ENCODE measurements at places on chromosomes 6 and 20. TPM values are rescaled to one million over a fixed set of nuclear protein-coding genes. Genes with fewer than 3 reads are reported as not detected.

DNA sequence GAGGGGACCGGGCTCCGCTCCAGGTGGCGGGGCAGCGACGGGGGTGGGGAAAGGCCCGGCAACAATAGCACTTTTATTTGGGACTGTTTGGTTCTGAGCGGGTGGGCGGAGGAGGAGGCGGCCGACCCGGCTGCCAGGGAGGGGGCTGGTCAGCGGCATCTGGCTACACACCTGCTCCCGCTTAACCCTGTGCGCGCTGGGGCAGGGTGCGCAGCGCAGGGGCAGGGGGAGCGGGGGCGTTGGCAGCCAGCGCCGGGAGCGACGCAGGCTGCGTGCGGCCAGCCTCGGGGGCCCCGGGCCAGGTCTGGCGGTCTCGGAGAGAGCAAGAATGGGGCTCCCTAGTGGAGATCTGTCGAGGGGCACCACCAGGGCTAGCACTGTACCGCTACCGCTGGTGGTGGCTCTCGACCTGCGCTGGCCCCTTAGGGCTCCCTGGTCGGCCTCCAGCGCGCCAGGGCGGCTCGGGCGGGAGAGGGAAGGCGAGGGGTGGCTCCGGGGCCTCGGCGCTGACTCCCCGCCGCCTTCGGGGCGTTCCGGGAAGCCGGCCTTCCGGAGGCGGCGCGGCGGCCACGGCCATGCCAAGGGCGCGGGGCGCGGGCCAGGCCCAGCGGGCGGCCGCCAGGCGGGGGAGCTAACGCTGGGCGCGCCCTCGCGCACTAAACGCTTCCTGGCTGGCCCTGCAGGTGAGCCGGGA is 92.4 kb downstream of the NCR2 start:
- no peaks in the 10 kb centered on the region for H3K36me3 ChIP-seq
- H3K27me3 ChIP-seq: peaks cover 40% of the 10 kb centered on the region
- no peak overlapping the region for H3K27ac ChIP-seq
- peaks cover 2% of the 10 kb centered on the region for H3K4me1 ChIP-seq
- DNase-seq: no peak
- no peak overlapping the region for H3K4me3 ChIP-seq

GRCh38 chr6:100228437-100228833 is 234.4 kb upstream of the MCHR2 start:
- H3K27ac ChIP-seq: peak overlapping the region; percentile 80
- H3K4me3 ChIP-seq: peak overlapping the region; percentile 73
- peaks cover 2% of the 10 kb centered on the region for H3K36me3 ChIP-seq
- DNase-seq: no peak
- H3K4me1 ChIP-seq: peaks cover 36% of the 10 kb centered on the region
- H3K27me3 ChIP-seq: peaks cover 17% of the 10 kb centered on the region

GRCh38 chr20:19114410-19114809 is 98.0 kb upstream of the SLC24A3 start:
- no peaks in the 10 kb centered on the region for H3K36me3 ChIP-seq
- no peaks in the 10 kb centered on the region for H3K4me1 ChIP-seq
- H3K27me3 ChIP-seq: no peaks in the 10 kb centered on the region
- no peak overlapping the region for H3K27ac ChIP-seq
- no peak for DNase-seq

DNA sequence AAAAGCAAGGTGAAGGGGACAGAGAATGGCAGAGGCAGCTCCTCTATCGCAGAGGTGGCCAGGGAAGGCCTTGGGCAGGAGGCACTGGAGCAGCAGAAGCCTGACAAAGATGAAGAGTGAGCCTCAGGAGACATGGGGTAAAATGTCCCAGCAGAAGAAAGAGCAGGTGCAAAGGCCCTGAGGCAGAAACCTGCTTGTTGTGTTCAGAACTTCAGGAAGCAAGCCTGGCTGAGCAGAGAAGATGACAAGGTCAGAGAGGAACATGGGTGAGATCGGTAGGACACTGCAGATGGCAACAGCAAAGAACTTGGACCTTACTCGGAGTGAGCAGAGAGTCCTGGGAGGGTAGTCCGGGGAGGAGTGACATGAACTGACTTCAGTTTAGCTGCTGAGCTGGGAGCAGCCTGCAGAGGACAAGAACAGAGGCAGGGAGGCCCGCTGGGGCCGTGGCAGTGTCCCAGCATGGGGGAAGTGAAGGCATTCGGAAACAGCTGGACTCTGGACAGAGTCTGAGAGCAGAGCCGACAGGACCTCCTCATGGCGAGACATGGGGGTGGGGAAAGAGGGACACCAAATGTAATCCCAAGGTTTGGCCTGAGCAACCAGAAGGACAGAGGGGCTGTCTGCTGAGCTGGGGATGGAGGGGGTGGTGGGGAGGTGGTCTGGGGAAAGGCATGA is 106.3 kb downstream of the PREX1 start:
- no peaks in the 10 kb centered on the region for H3K27me3 ChIP-seq
- no peak for DNase-seq
- H3K36me3 ChIP-seq: peaks cover 58% of the 10 kb centered on the region
- H3K4me3 ChIP-seq: no peak overlapping the region

DNA sequence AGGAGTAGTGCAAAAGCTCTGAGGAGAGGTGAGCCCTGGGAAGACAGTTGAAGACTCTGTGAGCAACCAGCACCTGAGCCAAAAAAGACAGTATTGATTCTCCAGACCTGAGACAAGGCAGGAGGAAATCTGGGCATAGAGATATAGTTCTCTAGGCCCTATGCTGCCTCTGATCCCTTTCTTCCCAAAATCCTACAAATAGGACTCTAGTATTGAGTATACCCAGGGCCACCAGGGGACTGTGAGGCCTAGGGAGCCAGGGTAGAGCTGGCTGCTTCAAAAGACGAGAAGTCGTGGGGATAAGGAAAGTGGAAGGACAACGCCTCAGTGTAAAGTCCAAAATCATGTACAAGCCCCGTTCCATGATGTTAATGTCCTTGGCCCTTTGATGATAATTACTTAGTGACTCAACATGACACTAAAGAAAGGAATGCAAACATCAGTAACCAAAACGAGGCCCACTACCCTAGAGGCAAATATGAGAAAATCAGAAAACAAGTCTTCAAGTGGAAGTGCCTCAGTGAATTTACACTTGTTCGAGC is 197.3 kb upstream of the PROKR2 start:
- no peak overlapping the region for H3K4me3 ChIP-seq
- H3K36me3 ChIP-seq: no peaks in the 10 kb centered on the region
- H3K4me1 ChIP-seq: peaks cover 20% of the 10 kb centered on the region
- no peak overlapping the region for H3K27ac ChIP-seq

DNA sequence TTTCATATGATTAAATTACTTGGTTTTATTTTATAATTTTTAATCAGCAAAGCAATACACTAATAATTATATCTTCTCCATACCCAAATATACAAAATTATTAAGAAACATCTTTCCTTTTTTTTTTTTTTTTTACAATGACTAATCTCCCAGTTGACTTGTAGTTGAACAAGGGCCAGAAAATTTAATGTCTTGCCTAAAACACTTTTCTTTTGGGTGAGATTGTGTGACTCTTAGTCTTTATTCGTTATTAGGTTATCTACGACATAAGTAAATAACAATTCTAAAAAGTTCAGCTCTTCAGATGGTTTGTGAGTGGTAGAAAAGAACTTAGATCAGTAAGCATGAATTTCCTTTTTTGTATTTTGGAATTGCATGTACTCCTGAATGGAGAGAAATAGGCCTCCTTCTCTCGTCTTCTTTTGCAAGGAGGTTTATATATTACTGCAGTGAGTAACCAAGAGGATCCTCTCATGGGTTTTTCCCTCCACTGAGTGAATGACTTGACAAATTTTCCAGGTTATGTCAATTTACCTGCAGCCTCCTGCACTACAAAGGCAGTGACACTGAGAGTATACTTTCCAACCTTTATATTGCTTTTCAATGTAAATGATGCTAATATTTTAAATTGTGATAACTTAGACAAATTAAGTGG is 364.5 kb upstream of the CITED2 start:
- no peaks in the 10 kb centered on the region for H3K27me3 ChIP-seq
- H3K4me1 ChIP-seq: no peaks in the 10 kb centered on the region
- DNase-seq: no peak

- H3K27ac ChIP-seq: no peak overlapping the region
- H3K4me3 ChIP-seq: no peak overlapping the region
- H3K4me1 ChIP-seq: no peaks in the 10 kb centered on the region
- DNase-seq: no peak
- no peaks in the 10 kb centered on the region for H3K36me3 ChIP-seq
Observed at GRCh38 chr6:15675536-15676220, 12.8 kb upstream of the DTNBP1 start.

DNA sequence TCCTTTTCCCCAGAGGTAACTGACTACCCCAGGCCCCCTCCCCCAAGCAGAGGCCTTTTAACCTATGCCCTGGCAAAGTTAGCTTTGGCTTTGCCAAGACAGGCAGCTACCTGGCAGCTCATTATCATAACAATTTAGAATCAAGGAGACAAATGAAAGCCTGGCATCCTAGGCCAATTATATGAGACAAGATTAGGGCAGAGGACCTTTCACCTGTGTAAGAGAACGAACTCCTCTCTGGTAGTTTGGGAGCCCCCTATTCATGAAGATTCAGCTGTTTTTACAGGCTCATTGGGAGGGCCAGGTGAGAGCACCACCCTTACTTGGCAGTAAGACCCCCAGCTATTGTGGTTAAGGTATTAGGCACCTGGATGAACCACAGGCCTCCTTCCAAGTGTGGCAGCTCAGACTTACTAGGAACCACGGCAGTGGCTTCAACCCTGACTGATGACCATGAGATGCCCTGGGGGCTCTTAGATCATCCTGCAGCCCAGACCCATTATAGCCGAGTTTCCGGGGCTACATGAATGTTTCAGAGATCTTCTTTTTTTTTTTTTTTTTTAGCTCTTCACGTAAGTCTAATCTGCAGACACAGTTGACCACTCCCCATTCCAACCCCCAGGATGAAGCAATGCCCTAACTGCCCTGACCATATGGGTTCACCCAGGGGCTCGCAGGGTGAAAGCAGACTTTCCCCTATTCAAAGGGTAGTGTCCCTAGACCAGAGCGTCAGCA is 56.2 kb downstream of the RAB44 start:
- peaks cover 61% of the 10 kb centered on the region for H3K4me1 ChIP-seq
- no peak for DNase-seq
- H3K27me3 ChIP-seq: no peaks in the 10 kb centered on the region
- H3K27ac ChIP-seq: peak overlapping the region; percentile 29
- H3K4me3 ChIP-seq: no peak overlapping the region

The STMND1 gene
- total RNA-seq: not detected
